Activated naive CD8-positive, alpha-beta T cell treated with anti-CD3 and anti-CD28 coated beads for 36 hours (primary cell): ENCODE measurements at places on chromosomes 5 and 9. TPM values are rescaled to one million over a fixed set of nuclear protein-coding genes. Genes with fewer than 3 reads are reported as not detected.

Gene GCNT4
- total RNA-seq, result 1.6 TPM

- no peak overlapping the region for H3K4me3 ChIP-seq
- no peaks in the 10 kb centered on the region for H3K36me3 ChIP-seq
- DNase-seq, result no peak
- H3K27me3 ChIP-seq, result no peaks in the 10 kb centered on the region
- no peaks in the 10 kb centered on the region for H3K4me1 ChIP-seq
Observed at GRCh38 chr5:19927919-19928318, 60.1 kb downstream of the CDH18 start.

- no peak overlapping the region for H3K27ac ChIP-seq
- no peaks in the 10 kb centered on the region for H3K36me3 ChIP-seq
- H3K27me3 ChIP-seq, result peaks cover 39% of the 10 kb centered on the region
- no peak overlapping the region for H3K4me3 ChIP-seq
Observed at GRCh38 chr9:16864649-16865434, 5.6 kb downstream of the BNC2 start.

DNA sequence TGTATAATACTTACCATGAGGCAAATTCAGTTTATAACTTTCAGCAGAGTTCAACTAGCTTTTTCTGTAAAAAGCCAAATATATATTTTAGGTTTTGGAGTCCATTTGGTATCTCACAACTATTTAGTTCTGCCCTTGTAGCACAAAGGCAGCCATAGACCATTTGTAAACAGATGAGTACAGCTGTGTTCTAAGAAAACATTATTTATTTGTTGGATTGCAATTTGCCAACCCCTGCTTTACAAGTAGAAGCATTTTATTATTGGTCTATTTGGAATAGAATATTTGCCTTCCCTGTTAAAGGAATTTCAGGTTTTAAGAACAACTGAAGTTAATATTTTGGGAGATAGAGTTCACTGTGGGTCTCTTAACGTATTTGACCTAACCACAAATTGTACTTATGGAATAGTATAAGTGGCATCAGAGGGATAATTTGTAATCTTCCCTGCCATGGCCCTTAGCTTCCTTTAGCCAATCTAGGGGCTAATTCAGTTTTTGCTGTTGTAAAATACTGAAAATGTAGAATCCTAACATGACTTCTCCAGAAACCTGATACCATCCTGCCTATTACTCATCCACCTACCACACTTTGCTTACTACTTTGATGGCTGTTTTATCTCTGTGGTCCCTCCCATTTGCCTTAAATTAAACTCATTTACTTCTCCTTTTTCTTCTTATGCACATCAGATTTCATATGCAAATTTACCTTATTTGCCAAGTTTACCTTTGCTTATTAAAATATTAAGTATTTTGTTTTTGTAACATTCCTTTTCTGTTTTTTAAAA is 109.2 kb downstream of the DMXL1 start:
- H3K36me3 ChIP-seq, result peaks cover 13% of the 10 kb centered on the region
- peaks cover 4% of the 10 kb centered on the region for H3K4me1 ChIP-seq
- H3K27me3 ChIP-seq, result no peaks in the 10 kb centered on the region
- no peak overlapping the region for H3K27ac ChIP-seq
- DNase-seq, result no peak

Gene FAT2
- not detected for total RNA-seq

- no peak for DNase-seq
- no peaks in the 10 kb centered on the region for H3K27me3 ChIP-seq
- peaks cover 33% of the 10 kb centered on the region for H3K36me3 ChIP-seq
- H3K4me1 ChIP-seq, result peaks cover 26% of the 10 kb centered on the region
- no peak overlapping the region for H3K4me3 ChIP-seq
Observed at GRCh38 chr9:111928359-111928720, 31.7 kb downstream of the UGCG start.

DNA sequence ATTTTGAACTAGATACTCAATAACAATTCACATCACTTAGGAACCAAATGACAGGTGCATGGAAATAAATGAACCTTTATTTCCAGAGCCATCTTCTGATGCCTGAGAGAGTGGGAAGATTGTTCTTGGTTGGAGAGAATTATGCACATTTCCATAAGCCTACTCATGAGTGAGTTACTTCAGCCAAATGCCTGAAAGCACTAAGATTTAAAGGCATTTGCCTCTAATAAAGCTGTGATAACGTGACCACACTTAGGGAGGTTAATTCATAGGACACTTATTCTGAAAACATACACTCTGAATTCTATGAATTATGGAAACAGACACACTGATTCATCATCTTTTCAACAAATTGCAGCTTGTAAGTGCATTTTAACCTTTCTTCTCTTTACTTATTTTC is 40.0 kb downstream of the KCTD16 start:
- no peak for DNase-seq
- no peak overlapping the region for H3K4me3 ChIP-seq
- no peak overlapping the region for H3K27ac ChIP-seq
- H3K4me1 ChIP-seq, result no peaks in the 10 kb centered on the region
- no peaks in the 10 kb centered on the region for H3K36me3 ChIP-seq

Gene CHD1
- 58.5 TPM for total RNA-seq

DNA sequence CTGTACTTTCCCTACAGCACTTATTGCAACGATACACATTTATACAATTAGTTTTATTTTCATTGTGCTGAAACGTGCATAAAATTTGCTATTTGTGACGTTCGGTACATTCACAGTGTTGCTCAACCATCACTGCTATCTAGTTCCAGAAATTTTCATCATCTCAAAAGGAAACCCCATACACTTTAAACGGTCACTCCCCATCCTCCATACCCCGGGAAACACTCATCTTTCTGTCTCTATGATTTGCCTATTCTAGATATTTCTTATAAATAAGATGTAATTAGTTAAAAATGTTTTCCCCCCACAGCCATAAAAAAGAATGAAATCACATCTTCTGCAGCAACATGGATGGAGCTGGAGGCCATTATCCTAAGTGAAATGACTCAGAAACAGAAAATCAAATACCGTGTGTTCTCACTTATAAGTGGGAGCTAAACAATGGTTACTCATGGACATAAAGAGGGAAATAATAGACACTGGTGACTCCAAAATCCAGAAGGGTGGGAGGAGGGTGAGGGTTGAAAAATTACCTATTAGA is 40.2 kb upstream of the TEX48 start:
- H3K4me3 ChIP-seq, result no peak overlapping the region
- H3K27me3 ChIP-seq, result peaks cover 4% of the 10 kb centered on the region
- no peak for DNase-seq
- H3K4me1 ChIP-seq, result peaks cover 69% of the 10 kb centered on the region

DNA sequence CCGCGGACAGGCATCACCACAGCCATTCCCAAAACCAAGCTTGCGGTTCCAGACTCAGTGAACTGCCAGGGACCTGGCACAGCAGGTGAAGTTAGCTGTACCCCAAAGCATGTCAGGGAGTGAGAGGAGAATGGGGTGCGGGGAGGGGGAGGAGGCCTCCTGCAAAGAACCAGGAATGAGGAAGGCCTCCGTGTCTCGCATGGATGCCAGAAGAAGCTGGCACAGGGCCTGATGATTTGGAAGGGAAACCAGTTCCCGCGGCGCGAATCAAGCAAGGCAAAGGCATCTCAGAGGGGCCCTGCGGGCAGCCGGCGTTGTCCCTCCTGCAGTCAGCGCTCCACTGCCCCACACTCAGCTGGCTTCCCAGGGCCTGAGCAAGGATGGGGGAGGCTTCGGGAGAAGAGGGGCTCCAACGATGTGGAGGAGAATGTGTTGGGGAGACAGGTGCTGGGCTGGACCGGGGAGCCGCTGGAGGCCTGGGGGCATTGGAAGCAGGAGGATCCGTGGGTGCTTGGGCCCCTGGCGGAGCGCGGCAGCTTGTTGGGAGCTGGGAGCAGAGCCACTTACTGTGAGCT is 14.6 kb downstream of the SLC9A3 start:
- no peak overlapping the region for H3K27ac ChIP-seq
- no peaks in the 10 kb centered on the region for H3K27me3 ChIP-seq
- H3K36me3 ChIP-seq, result no peaks in the 10 kb centered on the region
- no peak for DNase-seq
- no peaks in the 10 kb centered on the region for H3K4me1 ChIP-seq

DNA sequence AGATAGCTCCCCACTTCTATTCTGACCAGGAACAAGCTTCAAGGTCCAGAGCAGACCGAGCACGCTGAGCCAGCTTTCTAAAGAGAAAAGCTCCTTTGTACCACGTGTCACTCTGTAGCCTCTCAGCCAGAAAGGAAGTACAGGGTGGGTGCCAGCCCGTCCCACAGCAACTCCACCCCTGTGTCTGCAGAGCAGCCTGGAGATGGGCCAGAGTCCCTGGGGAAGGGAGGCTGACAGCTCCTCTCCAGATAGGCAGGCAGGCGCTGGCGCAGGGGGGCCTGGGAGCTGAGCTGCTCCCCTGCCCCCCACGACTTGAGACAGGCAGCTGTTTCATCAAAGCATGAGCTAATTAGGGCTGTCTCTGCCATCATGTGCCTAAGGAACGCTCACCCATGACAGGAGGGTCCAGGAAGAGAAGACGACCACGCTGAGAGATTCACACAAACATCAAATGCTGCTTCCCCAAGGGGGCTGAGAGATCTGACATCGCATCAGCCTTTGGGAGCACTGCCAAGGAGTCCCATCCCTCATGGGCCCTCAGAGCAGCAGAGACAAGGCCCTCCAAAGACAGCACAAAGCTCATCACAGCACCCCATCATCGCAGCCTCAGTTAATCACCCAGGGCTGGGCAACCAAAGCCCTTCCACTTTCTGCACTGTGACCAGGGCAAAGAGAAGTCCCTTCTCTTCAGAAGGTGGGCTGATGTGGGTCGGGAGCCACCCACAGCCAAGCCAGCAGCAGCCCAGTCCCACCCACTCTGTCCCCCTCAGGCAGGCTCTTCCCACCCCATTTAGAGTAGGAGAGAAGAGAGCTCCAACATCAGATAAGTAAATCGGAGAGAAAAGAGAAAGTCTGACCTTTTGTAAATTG is 78.5 kb upstream of the LRRTM2 start:
- H3K4me1 ChIP-seq, result peaks cover 15% of the 10 kb centered on the region
- no peaks in the 10 kb centered on the region for H3K36me3 ChIP-seq
- H3K4me3 ChIP-seq, result no peak overlapping the region
- H3K27ac ChIP-seq, result no peak overlapping the region

Gene PCDHB2
- not detected for total RNA-seq

Gene MGAT4B
- total RNA-seq, result 71.5 TPM

GRCh38 chr5:109340351-109340750 is 69.4 kb downstream of the PJA2 start:
- no peaks in the 10 kb centered on the region for H3K4me1 ChIP-seq
- peaks cover 3% of the 10 kb centered on the region for H3K36me3 ChIP-seq
- DNase-seq, result no peak
- no peak overlapping the region for H3K27ac ChIP-seq

DNA sequence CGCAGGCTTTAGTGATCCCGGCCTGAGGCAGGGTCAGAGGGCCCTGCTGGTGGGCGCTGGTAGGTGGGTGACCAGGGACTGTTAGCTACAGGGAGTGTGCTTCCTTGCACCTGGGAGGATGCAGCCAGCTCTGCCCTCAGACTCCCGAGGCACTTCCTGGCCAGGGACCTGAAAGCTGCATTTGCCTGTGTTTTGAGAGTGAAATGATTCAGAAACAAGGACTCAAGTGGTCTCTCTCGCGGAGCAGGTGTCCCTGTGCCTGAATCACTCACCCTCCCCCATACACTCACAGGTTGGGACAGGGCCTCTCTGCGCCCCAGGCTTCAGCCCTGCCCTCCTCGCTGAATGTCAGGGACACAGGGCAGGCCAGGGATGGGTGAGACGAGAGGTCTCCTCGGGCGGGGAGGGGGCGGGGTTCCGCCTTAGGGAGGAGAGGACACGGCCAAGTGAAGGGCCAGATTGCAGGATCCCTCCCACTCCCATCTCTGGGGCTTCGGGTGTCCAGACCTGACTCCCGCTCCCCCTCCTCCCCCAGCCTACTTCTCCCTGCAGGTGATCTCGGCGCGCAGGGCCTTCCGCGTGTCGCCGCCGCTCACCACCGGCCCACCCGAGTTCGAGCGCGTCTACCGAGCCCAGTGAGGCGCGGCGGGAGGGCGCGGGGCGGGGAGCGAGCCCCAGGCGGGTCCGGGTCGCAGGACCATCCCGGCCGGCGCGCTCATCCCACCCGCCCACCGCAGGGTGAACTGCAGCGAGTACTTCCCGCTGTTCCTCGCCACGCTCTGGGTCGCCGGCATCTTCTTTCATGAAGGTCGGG is 1.5 kb downstream of the LTC4S start:
- H3K36me3 ChIP-seq, result peaks cover 4% of the 10 kb centered on the region
- peaks cover 21% of the 10 kb centered on the region for H3K4me1 ChIP-seq
- no peak overlapping the region for H3K27ac ChIP-seq
